ENCODE measurements at places on chromosomes 1 and 21.

DNA sequence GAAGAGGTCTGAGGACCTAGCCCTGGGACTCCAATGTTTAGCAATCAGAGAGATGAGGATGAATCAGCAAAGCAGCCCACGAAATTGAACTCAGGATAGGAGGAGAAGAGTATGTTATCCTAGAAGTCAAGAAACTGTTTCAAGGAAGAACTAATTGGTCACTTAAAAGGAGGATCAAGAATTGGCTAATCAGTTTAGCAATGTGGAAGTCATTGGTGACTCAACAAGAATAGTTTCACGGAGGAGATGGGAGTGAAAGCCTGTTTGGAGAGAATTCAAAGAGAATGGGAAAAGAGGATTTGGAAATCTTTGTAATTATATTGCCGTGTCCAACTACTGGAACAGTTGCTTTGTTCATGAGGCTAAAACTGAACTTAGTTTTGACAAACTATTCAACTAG is 7.4 kb downstream of the HMCN1 start:
- no peak for DNase-seq

DNA sequence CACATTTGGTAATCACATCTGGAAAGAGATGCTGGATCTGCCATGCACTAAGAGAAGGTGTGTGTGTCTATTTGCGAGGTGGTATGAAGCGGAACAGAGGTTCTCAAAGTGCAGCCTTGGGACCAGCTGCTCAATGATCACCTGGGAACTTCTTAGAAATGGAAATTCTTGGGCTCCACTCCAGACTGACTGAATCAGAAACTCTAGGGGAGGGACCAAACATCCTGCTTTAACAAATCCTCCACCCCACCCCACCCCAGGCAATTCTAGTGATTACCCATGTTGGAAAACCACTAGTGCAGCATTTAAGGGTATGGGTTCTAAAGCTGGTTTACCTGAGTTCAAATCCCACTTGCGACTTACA is 143.9 kb upstream of the JUN start:
- no peak for DNase-seq

GRCh38 chr1:183185941-183186490 is at the start of gene LAMC2:
TSS of gene LAMC2 (plus strand) at chr1:183186264. CDS start at chr1:183186353, 89 bp downstream.
- no peak for DNase-seq

- DNase-seq: no peak
Measured at GRCh38 chr1:99133756-99134500, 129.3 kb upstream of the PLPPR5 start.

DNA sequence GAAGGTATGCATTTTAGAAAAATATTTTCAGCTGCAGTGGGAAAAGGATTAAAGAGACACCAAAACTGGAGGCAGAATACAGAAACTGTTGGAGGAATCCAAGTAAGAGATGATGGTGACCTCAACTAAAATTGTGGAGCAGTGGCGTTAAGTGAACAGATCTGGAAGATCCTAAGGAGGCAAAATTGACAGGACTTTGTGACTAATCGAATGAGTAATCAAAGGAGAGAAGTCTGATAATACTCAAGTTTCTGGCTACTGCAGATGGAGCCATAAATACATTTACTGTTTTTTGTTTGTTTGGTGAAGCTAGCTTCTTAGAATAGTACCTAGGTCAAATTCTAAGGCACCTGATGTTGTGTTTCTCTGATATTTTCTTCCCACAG is 3.1 kb downstream of the CTBS start:
- no peak for DNase-seq

- no peak for DNase-seq
Measured at GRCh38 chr1:178025613-178026356, 55.9 kb upstream of the SEC16B start.

DNA sequence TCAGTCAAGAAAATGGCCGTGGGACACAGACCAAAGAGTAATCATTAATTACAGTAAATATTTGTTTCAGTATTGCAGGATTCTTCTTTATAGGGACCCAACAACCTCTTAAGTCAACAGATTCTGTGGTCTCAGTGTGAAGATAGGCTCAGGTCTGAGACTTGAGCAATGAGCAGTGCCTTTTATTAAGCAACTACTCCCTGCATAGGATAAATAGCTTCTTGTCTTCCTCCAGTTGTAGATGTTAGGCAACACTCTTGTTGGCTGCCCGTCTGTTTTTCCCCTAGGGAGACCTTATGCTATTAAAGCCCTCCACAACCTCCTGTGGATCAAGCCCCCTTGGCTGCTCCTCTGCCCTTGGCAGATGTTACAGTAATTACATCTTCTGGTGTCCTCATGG is 1.8 kb upstream of the OMA1 start:
- no peak for DNase-seq

- no peak for DNase-seq
Measured at GRCh38 chr1:186819126-186819525, 9.6 kb upstream of the PLA2G4A start.

DNA sequence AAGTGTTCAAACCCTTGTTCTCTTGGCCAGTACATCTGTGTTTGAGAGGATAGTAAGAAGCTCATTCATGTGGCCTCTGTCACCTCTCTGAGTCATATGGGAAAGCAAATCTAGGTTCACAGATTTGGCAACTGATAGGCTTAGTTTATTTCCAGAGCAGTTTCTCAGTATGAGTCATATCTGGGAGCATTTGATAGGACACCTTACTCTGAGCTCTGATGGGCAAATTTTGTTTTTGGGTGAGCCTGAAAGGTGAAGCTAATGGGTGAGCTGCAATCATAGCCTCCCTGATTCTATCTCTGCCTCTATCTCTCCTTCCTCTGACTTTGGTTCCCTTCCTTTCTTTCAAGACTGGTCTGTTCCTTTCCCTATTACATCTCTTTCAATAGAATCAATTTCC is 134.4 kb downstream of the S1PR1 start:
- DNase-seq: no peak
